Esophagus muscularis mucosa (tissue), 4 donors: ENCODE measurements at places on chromosomes 7 and 10. TPM values are rescaled to one million over a fixed set of nuclear protein-coding genes. Genes with fewer than 3 reads are reported as not detected.

AGR2 gene
- not detected for total RNA-seq

SYCE1 gene
- 0.50 TPM for total RNA-seq

CUBN gene
- total RNA-seq: 4.6 TPM

AMZ1 gene
- total RNA-seq: under 0.01 TPM

KCP gene
- total RNA-seq: 0.13 TPM

FXYD4 gene
- not detected for total RNA-seq

STRA8 gene
- not detected for total RNA-seq

PPP1R3C gene
- total RNA-seq: 46.7 TPM

C10orf90 gene
- not detected for total RNA-seq

ACHE gene
- total RNA-seq: 2.5 TPM

COBL gene
- 47.7 TPM for total RNA-seq

ALOX5 gene
- 17.6 TPM for total RNA-seq

PDK4 gene
- 165 TPM for total RNA-seq

ZNF425 gene
- 3.6 TPM for total RNA-seq

CDHR3 gene
- 10.9 TPM for total RNA-seq

FAM25G gene
- not detected for total RNA-seq

CTAGE4 gene
- total RNA-seq: not detected

PLXNA4 gene
- 5.0 TPM for total RNA-seq

WIPF3 gene
- total RNA-seq: 4.6 TPM

RGR gene
- total RNA-seq: 1.4 TPM

FAM180A gene
- 2.1 TPM for total RNA-seq

SPDYE5 gene
- not detected for total RNA-seq
